ENCODE measurements at places on chromosomes 7 and 10.

DNA sequence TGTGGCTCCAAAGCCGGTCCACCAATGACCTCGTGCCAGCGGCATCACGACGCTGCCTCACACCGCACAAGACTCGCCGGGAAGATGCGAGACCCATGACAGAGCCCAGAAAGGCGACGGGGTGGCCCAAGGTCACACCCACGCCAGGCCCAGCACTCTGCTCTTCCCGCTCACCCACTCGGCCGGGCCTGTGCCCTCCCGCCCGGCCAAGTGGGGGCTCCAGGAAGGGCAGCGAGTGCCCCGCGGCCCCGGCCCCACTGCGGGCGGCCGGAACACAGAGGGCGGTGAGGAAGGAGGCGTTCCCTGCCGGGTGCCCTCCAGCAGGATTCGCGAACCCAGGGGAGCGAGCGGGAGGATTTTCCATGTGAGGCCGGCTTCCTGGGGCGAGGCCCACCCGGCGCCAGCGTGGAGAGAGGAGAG, 56.3 kb downstream of the PDGFA start:
- no peak for DNase-seq

- peak; percentile 92 for DNase-seq
Measured at GRCh38 chr7:102834999-102835398, 77.8 kb upstream of the LRRC17 start.

DNA sequence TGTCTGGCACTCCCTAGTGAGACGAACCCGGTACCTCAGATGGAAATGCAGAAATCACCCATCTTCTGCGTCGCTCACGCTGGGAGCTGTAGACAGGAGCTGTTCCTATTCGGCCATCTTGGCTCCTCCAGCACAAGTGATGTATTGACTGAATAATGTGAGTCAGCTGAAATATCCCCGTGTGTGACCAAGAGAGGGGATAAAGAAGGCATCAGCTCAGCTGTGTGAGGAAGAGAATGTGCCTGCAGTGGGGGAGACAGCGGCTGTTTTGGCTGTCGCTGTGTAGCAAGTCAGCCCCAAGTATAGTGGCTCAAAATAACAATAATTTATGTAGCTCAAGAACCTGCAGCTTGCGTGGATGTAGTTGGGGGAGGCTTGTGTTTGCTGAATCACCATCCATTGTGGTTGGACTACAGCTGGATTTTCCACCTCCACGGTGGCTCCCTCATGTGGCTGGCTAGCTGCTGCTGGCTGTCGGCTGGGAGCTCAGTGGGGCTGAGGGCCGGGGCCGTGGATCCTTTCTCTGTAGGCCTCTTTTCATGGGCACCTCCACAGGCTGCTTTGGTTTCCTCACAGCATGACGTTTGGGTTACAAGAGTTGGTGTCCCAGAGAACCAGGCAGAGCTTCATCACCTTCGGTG, 434.5 kb downstream of the CCSER2 start:
- no peak for DNase-seq

DNA sequence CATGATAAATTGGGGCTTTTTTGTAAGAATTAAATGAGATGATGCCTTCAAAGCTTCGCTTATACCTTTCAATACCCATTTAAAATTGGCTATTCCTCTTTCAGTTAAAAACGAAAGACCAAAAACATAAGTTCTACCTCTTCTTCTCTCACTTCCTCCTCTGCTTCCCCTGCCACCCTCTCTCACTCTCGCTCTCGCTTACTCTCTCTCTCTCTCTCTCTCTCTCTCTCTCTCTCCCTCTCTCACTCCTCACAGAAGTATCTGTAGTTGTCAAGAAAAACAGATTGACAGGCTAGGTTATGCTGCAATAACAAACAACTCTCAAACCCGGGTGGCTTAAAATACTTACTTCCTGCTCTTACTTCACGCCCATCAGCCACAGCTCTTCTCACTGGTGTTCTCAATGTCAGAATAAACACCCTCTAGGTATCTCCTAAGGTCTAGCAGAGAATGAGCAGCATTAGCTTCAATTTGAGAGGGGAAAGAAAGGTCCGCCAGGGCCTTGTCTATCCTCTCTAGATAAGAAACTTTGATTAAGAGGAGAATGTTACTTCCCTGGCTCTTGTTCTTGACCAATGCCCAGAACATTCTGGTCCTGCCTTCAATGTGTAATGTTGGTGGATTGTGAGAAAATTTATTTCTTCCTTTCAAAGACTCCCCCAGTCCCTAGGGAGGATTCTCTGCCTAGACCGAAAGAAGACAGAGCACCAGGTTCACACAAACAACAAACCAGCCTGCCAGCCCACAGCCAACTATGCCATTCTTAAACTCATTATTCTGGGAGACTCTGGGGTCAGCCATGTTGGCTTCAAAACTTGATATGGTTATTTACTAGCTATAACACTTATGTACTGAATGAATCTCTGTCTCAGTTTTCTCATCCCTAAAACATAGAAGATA, 1028.7 kb downstream of the XPNPEP1 start:
- no peak for DNase-seq

- no peak for DNase-seq
Measured at GRCh38 chr10:24418532-24418931, 209.6 kb downstream of the KIAA1217 start.

DNA sequence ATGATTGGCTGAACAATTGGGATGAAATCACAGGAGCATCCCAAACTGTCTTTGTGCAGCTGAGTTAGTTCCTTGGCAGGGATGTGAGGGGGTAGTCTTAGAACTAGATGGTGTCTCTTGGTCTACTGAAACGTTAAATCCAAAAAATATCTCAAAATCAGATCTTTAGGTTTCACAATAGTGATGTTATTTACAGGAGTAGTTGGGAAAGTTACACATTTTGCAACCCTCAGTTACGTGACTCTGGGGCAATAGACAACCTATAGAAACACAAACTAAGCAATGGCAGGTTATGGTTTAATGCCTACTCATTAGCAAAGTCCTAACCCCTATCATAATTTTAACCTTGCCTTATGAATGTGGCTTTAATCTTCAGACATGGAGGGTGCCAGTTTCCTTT, 24.0 kb downstream of the PKD1L1 start:
- no peak for DNase-seq

- DNase-seq: peak; percentile 86
Measured at GRCh38 chr7:46545790-46546189, 624.7 kb upstream of the IGFBP3 start.

GRCh38 chr7:101021703-101022102, 1.8 kb downstream of the MUC17 start:
- DNase-seq: no peak

DNA sequence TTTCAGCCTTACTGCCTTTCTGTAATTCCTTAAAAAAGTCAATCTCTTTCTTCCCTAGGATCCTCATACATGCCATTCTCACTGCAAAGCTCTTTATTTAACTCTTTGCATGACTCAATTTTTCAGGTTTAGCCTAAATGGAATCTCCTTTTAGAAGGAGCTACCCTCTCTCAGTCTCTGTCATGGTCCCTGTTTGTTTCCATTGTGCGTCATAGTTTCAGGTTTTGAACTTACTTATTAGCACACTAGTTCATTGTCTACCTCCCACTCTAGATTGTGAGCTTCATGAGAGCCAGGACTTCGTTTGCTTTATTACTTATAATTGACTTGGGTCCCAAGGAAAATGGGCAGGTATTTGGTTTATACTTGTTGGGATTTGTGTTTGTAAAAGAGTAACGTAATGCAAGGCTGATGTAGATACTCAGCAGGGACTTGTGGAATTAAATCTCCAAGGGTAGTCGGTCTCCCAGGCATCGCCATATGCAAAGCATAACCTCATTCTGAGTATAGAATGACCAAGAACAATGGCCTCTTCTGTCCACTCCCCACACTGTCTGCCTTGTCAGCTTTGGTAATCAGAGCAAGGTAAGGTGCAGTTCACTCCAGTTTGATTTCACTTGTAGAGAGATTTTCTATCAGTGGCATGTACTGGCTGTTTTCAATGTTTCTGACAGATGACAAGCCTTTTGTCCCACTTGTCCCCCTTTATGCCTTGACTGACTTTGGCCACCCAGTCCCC, 252.0 kb downstream of the SORCS3 start:
- DNase-seq: no peak

GRCh38 chr10:94042834-94043175, 49.1 kb downstream of the PLCE1 start:
- DNase-seq: no peak

- no peak for DNase-seq
Measured at GRCh38 chr7:143516981-143517380, 39.3 kb downstream of the TAS2R41 start.

DNA sequence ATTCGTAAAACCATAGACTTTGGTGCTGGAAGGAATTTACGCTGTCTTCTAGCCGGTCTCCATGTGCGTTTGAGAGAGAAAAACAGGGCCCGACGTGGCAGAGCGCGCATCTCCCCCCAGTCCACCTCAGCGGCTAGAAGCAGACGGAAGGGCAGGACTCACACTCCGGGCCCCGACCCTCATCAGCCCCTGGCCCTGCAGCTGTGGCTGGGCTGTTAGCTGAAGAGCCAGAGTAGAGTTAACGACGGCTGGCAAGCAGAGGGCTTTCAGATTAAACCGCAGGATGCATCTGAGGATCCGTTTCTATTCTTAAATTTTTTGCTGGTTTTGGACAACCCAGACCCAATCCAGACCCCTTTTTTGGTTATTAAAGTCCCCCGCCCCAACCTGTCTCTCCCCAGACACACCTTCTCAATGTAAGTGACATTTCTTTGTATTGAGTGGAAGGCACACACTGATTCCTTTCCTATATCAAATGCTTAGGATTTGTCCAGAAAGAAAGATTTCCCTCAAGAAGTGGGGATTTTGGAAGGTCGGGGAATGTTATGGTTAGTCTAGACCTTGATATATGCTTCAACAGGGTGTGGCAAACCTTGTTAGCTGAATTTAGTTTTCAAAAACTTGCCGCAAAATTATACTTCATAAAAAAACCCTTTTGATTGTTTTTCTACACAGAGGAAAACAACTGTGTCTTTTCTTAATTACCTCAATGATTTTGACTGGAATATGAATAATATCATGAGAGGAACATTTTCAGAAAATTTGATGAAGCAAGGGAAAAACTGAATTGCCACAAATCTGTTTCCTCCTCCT, 1.7 kb upstream of the TBX20 start:
- DNase-seq: no peak

GRCh38 chr7:97043281-97043680, 18.6 kb upstream of the DLX5 start:
- DNase-seq: no peak

- DNase-seq: peak; percentile 53
Measured at GRCh38 chr10:70584909-70585544, 17.5 kb downstream of the PRF1 start.

- no peak for DNase-seq
Measured at GRCh38 chr7:64879086-64879730, 23.9 kb upstream of the ZNF273 start.

DNA sequence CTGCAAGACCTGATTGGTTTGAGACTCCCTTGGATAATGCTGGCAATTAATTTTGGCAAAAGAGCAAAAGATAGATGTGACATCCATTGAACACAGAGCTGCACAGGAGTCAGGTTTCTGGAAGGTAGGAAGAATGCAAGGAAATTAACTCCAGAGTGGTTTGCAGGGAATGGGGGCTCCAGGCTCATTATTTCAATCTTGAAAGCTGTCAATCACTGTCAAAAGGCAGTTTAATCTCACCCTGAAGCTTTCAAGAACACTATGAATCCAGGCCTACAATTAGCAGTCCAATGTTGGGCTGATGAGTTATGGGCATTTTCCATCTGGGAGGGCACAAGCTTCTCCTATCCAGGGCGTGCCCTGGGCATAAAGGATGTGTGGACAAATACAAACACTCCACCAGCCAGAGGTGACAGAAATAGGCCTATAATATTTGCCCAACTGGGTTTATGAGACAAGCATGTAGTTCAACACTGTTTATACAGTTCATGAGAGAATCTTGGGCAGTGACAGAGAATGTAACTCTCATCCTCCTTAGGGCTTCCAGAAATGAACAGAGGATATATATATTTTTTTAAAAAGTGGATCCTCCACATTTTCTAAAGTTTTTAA, 80.5 kb downstream of the KCNMA1 start:
- no peak for DNase-seq

DNA sequence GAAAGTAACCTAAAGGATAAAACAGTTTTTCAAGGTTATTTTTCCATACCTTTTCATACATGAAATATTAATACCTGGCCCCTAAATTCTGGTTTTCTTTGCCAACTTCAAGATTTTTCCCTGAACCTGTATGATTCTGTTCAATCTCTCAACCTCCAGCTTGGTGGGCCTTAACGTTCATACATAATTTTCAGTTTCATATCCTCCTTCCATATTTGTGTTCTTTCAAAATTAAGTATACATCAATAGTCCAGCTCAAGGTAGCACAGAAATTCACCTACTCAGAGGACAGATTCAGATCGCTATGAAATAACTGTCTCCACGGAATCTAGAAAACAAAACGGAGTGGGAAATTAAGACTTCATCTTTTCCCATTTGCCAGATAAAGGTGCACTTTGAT, 505.8 kb upstream of the GHITM start:
- no peak for DNase-seq

DNA sequence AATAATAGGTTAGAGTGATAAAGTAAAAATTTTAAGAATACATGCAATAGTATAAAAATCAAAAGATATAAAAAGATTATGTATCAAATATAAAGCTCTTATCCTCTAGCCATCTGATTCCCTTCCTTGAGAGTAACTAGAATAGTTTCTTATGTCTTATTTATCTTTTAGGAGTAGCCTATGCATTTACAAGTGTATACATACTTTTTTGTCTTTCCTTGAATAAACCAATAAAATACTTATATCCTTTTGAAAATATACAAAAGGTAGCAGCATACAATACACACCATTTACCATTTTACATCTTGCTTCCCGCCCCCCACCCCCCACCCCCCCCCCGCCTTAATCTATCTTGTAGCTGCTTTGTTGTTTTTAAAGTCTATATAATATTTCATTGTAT, 31.4 kb downstream of the AHCYL2 start:
- no peak for DNase-seq

DNA sequence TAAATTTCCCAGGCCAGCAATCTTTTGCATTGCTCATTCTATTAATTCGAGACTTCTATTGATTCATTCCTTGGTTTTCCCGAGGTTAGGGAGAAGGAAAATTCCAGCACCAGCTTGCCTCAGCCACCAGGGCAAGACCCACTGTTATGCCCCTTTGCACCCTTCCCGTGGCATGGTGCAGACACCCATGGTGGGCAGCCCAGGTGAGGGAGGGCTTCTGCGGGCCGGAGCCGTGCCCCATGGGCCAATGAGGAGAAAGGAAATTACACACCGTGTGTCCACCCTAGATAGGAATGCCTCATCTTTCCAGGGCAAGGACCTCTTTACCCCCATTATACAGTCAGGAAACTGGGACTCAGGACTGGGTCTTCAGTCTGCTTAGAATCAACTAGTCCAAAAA, 4.5 kb upstream of the GRID1 start:
- no peak for DNase-seq

Data from astrocyte of the spinal cord (primary cell).